ENCODE measurements at places on chromosomes 1 and 21.

DNA sequence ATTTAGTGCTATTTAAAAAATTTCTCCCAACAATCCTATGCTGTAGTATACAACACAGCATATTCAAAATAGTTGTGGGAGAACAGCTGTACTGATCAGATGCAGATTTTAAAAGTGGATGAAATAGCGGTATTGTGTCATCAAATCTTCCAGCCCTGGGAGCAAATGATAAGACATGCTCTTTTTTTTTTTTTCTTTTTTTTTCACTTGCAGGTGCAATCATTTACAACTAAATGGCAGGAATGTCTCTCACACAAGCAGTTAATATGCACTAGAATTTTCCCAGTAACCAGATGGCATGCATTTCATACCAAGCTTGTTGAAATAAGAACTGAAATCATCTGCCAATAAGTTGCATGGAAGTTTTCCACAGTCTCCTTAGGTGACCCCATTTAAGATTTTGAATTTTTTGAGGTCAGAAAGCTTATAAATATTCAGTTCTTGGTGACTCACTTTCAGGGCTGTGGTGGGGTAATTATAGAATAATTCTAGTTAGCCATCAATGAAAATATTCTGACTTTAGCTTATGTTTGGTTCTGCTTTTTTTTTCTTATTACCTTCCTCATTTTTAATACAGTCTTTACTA is 623.9 kb upstream of the NR5A2 start:
- DNase-seq: no peak

GRCh38 chr1:58183286-58183685 is 363.2 kb downstream of the OMA1 start:
- DNase-seq: no peak

GRCh38 chr1:170583186-170583585 is 51.2 kb downstream of the GORAB start:
- DNase-seq: no peak

- DNase-seq: peak; percentile 83
Observed at GRCh38 chr1:228664399-228664914, 70.8 kb upstream of the RHOU start.

GRCh38 chr1:226047495-226047894 is 15.0 kb upstream of the H3-3A start:
- DNase-seq: no peak

DNA sequence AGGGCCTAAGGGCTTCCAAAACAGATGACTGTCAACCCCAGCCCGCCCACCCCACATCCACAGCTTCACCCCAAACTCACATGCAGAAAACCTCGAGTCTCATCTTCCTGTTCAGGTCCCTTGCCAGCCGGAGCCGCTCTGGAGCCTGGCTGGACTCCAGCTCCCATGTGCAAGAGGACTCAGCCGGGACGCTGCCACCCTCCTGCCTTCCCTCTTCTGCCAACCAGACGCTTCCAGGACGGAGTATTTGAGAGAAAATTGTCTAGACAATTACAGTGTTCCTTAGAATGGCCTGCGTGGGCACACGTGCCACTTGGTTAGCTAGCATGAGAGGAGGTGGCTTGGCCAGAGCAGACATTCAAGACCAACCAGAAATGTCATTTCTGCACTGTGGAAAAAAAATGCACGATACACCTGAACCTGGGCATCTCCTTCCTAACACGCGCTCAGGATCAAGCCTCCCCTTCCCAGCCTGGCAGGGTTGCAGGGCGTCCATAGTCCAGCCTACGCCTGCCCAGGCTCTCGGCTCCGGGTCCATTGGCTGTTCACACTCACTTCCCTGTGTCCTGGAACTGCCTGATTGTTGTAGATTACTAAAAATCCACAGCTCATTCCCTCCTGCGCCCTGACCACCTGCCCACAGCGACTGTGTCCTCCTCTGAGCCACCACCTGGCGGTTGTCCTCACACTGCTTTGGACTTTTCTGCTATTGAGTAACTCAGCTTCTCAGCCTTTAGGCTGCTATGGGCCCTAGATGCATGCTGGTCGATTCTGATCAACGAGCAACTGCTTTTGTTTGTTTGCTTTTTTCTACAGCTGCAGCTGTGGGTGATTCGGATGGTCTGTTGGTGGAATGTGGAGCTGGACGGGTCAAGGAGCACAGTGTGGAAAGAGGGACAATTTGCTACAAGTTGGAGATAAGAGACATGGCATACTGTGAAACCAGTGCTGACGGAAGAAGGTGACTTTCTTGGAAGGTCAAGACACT is at the start of gene CLDN14:
TSS of gene CLDN14 (minus strand) at position 708 of the 988 bp plus-strand sequence. CDS start 18,427 bp downstream, outside the sequence.
- DNase-seq: no peak

DNA sequence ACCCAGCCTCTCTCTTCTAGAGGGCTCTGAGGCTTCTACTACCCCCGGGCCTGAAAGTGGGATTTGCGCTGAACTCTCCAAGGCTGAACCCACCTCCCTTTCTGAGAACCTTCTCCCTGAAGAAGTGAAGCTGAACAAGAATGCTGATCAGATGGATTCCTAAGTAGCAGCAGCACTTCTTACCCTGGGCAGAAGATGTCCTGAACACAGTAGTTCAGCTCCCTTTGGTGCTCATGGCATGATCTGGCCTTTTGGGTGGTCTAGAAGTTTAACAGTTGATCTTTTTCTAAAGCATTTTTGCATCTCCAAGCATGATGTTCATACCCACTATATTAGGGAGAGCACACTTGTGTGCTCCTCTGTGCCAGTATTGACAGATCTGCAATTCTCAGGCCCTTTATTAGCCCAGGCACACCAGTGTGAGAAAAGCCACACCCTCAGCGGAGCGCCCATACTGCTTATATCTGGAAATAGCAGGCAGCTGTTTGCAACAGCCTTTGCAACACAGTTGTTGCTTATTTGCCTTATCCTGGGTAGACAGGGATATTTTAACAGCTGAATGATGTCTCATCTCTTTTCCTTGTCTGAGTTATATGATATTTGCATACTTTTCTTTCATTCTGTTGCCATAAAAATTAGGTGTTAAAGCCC is 34.2 kb downstream of the CNN3 start:
- DNase-seq: no peak

All from NCI-H2081 (cell line).